CD4-positive, alpha-beta T cell (primary cell): ENCODE measurements at places on chromosomes 1 and 21.

DNA sequence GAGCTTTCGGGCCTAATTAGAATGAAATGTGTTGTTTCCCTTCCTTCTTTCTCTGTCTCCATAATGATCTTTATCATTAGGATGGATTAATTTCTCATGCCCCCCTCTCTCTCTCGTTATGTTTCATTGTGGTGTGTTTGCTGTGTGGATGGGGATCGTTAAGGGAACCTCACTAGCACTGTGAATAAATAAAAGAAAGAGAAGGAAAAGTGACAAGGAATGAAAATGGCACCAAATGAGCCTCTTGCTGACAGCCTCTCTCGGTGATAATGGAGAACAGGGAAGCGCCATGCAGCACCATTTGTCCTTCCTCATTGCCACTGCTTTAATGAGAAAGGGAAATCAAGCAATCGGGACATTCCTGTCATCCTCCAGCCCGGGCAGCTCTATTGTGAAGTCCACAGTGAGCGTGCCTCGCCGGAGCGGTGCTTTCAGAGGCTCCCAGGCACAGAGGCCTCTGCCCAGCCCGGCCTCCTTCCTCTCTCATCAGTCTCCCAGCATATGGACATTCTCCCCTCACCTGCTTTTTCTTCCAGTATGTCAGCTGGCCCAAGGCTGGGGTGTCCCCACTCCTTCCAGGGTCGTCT is 265.7 kb upstream of the TMEM51 start:
- DNase-seq = no peak

DNA sequence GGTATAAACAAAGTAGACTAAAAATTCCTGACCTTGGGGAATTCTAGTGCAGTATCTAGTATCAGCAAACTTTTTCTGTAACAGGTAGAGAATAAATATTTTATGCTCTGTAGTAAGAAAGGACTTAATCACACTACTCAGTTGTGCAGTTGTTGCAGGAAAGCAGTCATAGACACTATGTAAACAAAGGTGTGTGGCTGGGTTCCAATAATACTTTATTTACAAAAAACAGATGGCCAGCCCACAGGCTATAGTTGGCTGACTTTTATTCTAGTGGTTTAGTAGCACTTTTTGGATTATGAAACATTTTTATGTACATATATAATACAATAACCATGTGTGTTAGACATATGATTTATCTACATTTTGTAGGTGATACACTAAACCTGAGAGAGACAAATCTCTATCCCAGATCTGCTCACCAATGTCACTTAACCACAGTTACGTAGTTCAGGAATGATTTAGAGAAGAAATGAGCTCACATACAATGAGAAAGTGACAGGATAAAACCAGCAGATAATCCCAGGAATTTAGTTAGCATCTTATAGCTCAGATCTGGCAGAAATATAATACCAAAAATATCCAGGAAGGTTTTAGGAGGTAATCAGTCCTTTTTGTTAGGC is 56.1 kb downstream of the MIER1 start:
- no peak for DNase-seq

DNA sequence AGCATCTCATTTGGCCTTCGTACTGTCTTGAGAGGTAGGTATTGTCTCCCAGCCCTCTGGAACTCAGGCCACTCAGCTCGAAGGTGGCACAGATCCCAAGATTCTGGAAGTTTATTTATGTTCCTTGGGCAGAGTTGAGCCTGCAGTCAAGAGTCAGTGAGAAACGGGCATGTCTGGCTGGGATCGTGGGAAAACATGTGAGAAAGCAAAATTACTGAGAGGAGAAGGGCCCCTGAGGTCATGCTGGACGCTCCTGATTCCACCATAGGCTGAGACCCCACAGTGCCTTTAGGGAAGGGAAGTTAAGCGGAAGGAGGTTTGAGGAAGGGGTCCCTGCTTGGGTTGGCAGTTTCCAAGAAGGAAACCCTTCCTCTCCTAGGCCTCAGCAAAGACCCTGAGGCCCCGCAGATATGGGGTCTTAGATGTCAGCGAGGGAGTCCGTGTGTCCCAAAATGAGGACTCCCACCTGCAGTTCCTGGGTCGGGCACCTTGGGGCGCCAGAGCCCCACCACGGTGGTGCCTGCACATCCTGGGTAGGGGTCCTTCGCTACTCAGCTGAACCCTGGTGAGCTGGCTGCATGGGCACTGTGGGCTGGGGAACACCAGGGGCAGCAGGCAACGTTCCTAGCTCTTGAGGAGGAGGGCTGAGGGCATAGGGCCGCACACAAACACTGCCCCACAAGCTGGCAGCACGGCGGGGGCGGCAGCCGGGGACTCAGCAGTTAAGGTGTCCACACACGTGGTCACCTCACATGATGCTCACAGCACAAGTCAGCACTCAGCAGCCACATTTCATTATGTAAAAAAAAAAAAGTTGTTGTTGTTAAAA is 12.3 kb upstream of the SEMA4A start:
- DNase-seq = no peak

- DNase-seq = no peak
These were observed 11.3 kb downstream of the PANK4 start for GRCh38 chr1:2514863-2515762.

DNA sequence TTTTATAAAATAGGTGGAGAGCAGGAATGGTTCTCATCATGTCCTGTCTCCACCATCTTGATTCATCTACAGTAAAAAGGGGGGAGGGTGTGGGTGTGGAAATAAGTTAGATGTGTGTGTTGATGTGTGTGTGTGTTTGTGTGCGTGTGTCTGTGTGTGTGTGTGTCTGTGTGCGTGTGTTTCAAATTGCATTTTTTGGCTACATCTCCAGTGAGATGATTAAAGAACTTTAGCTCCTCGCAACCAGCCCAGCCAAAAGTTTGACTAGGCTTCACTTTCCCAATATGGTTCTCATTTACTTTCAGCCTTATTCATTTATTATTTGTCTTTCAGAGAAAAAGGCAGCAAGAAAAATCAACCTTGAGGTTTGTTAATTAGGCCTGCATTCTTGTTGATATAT is 14.7 kb upstream of the HAO2 start:
- no peak for DNase-seq

DNA sequence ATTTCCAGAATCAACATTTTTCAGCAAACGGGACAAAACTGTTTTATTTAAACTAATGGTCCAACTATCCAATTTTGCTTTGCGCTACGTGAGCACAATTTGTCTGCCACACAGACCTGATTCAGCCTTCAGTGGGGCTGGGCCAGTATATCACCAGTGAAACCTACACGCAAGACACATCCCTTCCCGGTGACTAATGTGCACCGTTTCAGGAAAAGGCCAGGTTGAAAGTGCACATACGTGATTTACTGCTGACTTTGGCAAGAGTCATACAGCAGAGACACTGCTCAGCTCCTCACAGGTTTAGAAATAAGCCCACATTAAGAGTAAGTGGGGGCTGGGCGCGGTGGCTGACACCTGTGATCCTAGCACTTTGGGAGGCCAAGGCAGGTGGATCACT is 5.1 kb upstream of the TMEM51 start:
- no peak for DNase-seq

- DNase-seq = no peak
These were observed 208.7 kb downstream of the SIPA1L2 start for GRCh38 chr1:232421143-232421796.

DNA sequence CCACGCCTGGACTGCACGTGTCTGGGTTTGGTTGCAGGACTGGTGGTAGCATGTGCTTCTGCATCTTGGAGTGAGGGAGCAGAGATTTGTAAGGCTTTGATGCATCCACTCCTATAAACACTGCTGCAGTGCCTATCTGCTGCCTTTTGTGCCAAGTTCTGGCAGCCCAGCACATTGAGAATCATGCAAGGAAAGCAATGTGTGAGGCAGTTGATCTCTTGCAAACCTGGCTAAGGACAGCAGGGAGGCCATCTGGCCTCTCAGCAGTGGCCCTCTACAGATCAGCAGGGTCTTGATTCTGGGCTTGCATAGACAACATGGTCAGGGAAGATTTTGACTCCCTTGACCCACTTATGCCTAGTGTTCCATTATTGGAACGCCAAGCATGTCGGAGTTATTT is 81.2 kb upstream of the COA6 start:
- no peak for DNase-seq

GRCh38 chr1:234484991-234485739 is 6.2 kb upstream of the TARBP1 start:
- no peak for DNase-seq

- no peak for DNase-seq
These were observed 196.1 kb upstream of the FGGY start for GRCh38 chr1:59100708-59101374.

DNA sequence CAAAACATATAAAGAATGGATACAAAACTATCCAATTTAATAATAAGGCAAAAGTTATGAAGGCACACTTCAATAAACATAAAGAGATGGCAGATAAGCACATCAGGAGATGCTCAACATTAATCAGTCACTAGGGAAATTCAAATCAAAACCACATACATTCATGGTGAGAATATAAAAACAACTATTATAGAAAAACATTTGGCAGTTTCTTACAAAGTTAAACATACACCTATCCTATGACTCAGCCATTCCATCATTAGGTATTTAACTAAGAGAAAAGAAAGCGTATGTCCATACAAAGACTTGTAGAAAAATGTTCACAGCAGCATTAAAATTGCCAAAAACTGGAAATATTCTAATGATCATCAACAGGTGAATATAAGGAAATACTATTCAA is 44.3 kb downstream of the KIFAP3 start:
- no peak for DNase-seq

DNA sequence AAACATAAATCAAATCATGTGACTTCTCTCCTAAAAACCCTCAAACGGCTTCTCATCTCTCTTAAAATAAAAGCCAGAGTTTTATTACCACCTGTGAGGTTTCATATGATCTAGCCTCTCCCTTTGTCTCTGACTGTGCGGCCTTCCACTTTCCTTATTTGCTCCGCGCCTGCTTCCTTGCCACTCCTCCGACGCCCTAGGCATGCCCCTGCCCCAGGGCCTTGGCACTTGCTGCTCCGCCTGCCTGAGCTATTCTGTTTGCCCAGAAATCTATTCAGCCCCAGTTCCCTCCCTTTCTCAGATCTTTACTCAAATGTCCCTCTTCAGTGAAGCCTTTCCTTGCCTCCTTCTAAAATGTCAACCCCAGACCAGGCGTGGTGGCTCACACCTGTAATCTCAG is 57.5 kb upstream of the DISP3 start:
- no peak for DNase-seq

DNA sequence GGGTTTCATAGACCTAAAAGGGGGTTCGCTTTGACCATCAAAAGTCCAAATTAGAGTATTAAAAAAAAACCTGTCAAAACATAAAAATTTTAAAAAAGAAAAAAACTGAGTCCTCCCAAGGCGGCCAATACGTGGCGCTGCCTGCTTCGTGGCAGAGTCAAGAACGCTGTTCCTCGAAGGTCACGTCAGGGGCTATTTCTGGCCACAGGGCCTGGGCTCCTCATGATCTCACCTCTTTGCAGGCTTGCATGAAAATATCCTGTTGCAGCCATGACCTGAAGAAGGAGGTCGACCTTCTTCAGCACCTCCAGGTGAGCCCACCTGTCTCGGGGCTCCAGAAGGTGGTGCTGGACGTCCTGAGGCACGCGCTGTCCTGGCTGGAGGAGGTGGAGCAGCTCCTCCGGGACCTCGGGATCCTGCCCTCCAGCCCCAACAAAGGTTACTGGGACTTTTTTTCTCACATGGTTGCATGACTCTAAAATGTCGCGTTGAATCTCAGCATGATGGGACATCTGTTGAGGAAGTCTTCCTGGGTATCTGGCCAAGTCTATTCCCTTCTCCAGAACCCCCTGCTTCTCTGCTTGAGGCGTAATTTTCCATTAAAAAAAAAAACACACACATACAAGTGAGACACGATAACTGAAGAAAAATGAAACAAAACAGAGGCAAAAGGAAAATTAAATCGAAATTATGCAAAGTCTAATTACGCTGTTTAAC is 80.4 kb upstream of the EFHD2 start:
- no peak for DNase-seq

DNA sequence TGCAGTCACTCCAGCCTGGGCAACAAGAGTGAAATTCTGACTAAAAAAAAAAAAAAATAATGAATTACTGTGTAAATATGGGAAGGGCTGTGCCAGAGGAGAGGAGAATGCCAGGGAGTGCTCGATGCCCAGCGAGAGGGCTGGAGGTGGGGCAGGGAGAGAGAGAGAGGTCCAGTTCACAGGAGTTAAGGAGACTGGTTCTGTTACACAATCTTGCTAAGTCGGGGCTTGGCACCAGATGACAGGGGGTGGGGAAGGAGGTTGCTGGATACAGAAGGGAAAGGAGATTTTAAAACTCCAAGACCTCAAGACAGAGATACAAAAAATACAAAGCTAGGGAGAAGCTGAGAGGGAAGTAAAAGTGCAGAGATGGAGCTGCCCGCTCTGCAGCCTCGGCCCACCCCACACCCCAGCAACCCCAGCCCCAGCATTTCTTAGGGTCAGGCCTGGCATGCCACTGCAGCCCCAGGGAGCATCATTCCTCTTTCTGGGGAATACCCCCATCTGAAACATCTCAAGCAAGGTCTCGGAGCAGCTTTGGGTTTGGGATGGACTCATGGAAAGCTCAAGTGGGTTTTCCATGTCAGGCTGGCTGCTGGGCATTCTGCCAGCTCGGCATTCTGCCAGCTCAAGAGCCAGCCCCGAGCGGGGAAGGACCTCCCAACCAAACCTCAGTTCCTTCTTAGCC is 991 bp downstream of the SELENBP1 start:
- DNase-seq = no peak

DNA sequence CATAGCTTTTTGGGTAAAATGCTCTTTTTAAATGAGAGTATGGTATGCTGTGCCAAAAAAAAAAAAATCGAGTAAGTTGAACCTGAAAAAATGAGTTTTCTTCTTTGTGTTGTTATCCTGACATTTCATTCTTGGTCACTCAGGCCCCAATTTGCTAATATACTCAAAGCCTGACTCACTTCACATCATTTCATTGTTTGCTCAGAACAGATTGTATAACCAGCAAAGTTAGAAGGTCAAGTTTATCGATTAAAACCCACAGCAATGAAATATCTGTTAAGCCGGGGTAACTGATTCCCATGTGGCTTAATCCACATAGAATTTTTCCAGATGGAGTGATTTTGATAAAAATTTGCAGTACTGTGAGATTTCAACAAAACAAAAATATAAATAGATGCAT is 363.7 kb downstream of the NEGR1 start:
- no peak for DNase-seq

DNA sequence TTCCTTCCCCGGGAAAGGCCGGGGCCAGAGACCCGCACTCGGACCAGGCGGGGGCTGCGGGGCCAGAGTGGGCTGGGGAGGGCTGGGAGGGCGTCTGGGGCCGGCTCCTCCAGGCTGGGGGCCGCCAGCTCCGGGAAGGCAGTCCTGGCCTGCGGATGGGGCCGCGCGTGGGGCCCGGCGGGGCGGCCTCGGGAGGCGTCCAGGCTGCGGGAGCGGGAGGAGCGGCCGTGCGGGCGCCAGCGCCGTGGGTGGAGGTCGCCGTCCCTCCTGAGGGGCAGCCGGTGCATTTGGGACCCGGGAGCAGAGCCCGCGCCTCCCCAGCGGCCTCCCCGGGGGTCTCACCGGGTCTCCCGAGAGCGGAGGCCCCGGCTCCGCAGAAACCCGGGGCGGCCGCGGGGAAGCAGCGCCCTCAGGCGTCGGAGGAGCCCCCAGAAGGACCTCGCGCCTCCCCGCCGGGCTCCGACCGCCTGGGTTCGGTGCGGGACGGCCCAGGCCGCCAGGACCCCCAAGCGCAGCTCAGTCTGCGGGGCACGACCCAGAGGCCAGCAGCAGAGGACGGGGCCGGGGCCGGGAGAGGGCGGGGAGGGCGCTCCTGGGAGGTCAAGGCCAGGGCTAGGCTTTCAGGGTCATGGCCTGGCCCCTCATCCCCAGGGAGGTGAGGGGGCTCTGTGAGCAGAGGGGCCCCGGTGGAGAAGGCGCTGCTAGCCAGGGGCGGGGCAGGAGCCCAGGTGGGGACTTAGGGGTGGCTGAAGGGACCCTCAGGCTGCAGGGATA is 7.2 kb upstream of the SLX9 start:
- DNase-seq = peak; percentile 61

GRCh38 chr1:19738076-19738475 is 61.6 kb downstream of the TMCO4 start:
- DNase-seq = no peak
